ENCODE measurements at places on chromosomes 7 and 10.

- DNase-seq: no peak
Measured at GRCh38 chr10:86288695-86289576, 77.7 kb downstream of the GRID1 start.

- DNase-seq: no peak
Measured at GRCh38 chr7:142771353-142771723, 568 bp downstream of the PRSS2 start.

GRCh38 chr7:24549991-24550390, 23.3 kb upstream of the PALS2 start:
- no peak for DNase-seq

DNA sequence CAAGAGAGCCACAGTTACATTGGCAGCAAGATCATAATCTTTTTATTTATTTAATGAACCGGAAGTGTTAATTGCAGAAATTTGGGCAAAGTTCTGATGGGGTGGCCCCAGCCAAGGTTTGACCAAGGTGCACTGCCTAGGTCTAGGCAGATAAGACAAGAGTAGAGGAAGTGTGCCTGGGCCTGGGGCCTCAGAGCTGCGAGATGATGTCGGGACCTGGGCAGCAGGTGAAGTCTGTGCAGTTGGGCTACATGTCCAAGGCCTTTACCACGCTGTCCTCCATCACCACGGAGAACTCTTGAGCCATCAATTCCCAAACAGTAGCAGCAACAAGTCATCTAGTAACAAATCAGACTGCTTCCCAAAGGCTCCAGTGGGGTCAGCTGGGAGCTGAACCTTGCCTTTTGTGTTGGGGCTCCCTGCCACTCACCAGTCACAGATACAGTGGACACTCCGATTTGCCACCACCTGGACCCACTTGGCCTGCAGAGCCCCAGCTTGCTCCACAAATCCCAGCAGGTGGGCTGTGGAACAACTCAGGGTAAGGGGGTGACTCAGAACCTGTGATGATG, 52.5 kb upstream of the COMTD1 start:
- no peak for DNase-seq

DNA sequence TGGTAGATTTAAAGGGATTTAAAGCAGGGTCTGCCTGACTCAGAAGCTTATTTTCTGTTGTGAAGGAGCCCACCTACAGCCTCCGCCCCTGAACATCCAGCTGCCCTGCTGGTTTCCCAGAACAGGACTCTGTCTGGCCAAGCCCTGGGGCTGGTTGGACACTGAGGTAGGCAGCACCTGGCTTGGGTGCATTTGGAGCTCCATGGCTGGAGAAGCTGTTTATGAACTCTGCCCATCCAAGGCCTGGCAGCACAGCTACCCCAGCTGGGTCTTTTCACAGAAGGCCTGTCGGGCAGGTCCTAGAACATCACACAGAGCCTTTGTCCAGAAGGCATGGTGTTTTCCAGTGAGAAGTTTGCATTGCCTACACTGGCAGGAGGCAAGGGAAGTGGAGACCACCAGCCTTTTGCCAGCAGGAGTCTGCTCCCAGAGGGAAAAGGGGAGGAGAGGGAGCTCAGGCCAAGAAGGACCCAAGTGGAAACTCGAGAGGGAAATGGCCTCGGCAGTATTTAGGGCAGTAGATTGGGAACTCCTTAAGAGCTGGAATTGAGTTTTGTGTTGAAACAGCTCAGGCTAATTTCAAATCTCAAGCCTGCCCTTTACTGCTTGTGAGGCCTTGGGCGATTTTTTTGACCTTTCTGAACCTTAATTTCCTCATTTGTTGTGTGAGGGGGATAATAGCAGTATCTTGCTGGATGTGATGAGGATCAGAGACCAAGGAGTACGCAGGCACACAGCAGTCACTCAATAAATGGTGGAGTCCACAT, 12.3 kb upstream of the PDCD4 start:
- DNase-seq: no peak

DNA sequence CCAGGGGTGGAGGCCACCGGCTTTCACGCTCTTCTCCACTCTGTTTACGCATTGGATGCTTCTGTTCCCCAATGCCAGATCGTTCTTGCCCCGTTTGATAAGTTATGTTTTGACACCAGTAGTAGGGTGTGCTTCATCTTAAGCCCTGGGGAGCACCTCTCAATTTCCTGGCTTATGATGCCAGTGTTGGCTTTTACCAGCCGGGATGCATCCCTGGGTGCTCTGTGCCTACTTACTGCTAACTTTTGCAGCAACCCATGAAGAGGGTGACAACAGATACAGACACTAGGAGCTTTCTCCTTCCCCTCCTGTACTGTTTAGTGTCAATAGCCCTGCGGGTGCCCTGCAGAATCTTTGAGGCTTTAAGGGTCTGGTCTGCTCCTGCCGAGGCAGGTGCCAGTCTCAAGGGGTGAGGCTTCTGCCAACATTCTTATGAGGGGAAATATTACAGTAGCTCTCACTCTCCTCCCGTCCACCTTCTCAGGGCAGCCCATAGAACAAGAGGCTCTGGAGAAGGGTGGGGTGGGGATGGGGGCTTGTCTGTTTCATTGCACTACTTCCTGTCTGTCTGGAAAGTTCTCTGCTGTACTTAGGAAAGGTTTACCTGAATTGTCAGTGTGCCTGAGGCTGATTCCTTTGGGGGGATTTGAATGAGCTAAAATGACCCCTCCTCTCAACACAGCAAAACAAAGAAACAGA, 23.3 kb downstream of the ADCY1 start:
- no peak for DNase-seq

- DNase-seq: no peak
Measured at GRCh38 chr7:55052741-55053427, 34.1 kb downstream of the EGFR start.

DNA sequence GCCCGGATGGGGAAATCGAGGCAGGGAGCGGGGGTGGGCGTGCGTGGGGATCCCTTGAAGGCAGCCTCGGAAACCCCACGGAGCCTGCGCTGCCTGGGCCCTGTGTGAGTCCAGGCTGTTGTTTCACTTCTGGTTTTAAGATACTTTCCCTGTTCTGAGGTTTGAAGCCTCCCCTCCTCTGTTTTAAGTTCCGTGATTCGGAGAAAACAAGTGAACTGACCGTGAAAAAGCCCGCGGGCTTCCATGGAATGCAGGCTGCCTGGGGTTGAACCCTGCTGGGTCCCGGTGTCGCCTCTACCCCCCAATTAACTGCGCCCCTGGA, 401 bp downstream of the LRRC27 start:
- no peak for DNase-seq

DNA sequence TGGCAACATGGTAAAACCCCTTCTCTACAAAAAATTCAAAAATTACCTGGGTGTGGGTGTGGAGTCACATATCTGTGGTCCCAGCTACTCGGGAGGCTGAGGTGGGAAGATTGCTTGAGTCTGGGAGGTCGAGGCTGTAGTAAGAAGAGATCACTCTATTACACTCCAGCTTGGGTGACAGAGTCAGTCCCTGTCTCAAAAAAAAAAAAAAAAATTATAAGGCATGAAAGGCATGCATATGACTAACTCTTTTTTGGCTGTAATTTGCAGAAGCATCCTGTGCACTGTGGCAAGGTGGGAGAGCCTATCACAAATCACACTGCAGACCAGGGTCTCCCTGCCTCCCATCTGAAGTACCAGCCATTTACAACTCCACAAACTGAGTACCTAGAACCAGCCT, 14.1 kb upstream of the MYPN start:
- DNase-seq: no peak

GRCh38 chr10:72802763-72803505, 90.6 kb upstream of the OIT3 start:
- no peak for DNase-seq

- no peak for DNase-seq
Measured at GRCh38 chr10:117933036-117933435, 113.7 kb downstream of the RAB11FIP2 start.

GRCh38 chr7:40658729-40659128, 523.9 kb downstream of the SUGCT start:
- no peak for DNase-seq

DNA sequence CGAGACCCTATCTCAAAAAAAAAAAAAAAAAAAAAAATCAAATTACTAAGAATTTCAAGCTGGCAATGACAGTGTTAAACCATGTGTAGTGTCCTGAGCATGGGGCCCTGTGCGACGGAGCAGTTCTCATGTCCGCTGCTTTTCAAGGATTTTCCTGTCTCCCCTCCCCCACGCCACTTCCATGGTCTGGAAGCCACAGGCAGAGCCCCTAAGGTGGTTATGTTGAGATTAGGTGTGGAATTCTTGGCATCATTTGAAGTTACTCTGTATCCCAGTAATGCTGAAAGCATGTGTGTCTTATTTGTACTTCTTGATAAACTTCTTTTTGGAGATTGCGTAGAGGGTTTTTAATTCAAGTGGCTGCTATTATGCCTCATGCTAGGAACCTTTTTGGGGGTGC, 65.2 kb downstream of the PFKFB3 start:
- DNase-seq: no peak

GRCh38 chr7:134787064-134787463, 7.6 kb downstream of the CALD1 start:
- DNase-seq: no peak

- DNase-seq: no peak
Measured at GRCh38 chr10:132417257-132417910, 20.4 kb downstream of the PWWP2B start.

GRCh38 chr7:98617960-98618418, 904 bp downstream of the NPTX2 start:
- no peak for DNase-seq

- DNase-seq: no peak
Measured at GRCh38 chr7:148204639-148205304, 385.8 kb upstream of the C7orf33 start.

- DNase-seq: no peak
Measured at GRCh38 chr7:133723044-133723443, 404.1 kb upstream of the LRGUK start.

- DNase-seq: no peak
Measured at GRCh38 chr7:96380111-96380512, 58.2 kb upstream of the SLC25A13 start.
